Activated CD8-positive, alpha-beta T cell treated with anti-CD3 and anti-CD28 coated beads, Interleukin-2, amount 10 ng/mL, durations not matched to agents 7 days and 5 days (primary cell): ENCODE measurements at places on chromosomes 3 and 15.

GRCh38 chr15:63061975-63062374 lies 19.4 kb downstream of the TPM1 start:
- no peaks in the 10 kb centered on the region for H3K27me3 ChIP-seq
- H3K4me3 ChIP-seq: no peak overlapping the region
- no peaks in the 10 kb centered on the region for H3K36me3 ChIP-seq
- no peak for DNase-seq

DNA sequence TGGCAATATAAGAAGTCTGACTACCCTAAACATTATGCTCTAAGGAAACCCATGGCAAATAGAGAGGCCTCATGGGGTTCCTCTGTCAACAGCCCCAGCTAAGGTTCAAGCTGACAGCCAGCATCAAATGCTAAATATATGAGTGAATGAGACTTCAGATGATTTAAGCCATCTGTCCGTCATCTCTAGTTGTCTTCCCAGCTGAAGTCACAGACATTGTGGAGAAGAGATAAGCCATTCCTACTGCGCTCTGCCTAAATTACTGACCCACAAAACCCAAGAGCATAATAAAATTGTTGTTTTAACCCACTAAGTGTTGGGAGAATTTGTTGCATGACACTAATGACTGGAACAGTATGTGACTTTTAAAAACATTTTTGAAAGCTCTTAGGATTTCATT lies 87.3 kb upstream of the IGSF10 start:
- no peak for DNase-seq
- H3K4me1 ChIP-seq: no peaks in the 10 kb centered on the region

- H3K27ac ChIP-seq: no peak overlapping the region
- H3K4me1 ChIP-seq: peaks cover 4% of the 10 kb centered on the region
- no peak for DNase-seq
- no peak overlapping the region for H3K4me3 ChIP-seq
- H3K27me3 ChIP-seq: peaks cover 13% of the 10 kb centered on the region
Observed at GRCh38 chr15:69035205-69035917, 20.9 kb downstream of the NOX5 start.

GRCh38 chr3:157275832-157276231 lies 115.9 kb upstream of the CCNL1 start:
- no peak overlapping the region for H3K27ac ChIP-seq
- H3K4me3 ChIP-seq: no peak overlapping the region

DNA sequence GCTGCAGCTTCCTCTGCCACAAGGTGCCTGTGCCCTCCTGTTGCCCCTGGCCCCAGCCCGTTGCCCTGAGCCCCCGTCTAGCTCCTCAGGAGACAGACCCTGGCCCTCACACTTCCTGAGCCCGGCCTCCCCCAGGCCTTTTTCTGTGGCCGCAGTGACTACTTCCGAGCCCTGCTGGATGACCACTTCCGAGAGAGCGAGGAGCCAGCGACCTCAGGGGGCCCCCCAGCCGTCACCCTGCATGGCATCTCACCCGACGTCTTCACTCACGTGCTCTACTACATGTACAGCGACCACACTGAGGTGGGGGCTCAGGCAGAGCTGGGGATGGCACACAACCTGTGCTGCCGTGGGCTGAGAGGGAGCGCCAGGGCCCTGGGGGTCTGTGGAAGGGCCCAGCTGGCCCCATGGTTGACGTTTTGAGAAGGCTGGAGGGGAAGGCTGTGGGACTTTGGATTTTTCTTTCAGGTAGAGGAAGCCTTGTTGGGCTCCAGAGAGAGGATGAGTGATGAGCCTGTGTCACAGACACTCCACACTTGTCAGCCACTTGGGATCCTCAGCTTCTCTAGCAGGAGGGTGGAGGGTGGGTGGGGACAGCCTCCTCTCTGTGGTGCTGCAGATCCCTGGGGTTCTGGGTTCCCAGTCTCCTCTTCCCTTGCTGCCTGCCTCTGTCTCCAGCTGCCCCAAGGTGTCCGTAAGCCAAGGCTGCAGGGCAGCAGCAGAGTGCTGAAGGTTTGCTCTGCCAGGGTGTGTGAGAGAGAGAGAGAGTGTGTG lies 5.0 kb downstream of the ABTB1 start:
- no peak overlapping the region for H3K27ac ChIP-seq
- H3K4me1 ChIP-seq: peaks cover 22% of the 10 kb centered on the region
- no peak overlapping the region for H3K4me3 ChIP-seq
- DNase-seq: no peak
